Astrocyte of the cerebellum (primary cell): ENCODE measurements at places on chromosomes 3 and 15.
A peak's percentile ranks its signal among the peaks of the same experiment; 100 is the strongest.

- no peak for DNase-seq
Observed at GRCh38 chr15:85752491-85752961, 42.2 kb downstream of the KLHL25 start.

GRCh38 chr3:124969963-124970722 lies 35.6 kb upstream of the MUC13 start:
- no peak for DNase-seq

DNA sequence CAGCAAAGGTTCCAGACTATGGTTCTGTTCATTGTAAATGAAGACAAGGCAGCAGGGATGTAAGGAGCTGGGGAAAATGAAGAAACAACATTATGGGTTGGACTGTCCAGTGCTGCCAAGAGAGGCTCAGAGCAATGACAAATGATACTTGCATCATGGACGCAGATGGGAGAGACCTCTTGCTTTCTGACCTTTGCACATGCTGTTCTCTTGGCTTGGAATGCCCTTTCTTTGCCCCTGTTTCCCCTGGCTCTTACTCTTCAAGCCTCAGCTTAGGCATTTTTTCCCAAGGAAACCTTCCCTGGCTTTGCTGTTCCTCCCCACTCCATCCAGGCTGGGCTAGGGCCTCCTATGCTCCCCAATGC lies 59.9 kb upstream of the RAD18 start:
- DNase-seq: no peak

- peak; percentile 19 for DNase-seq
Observed at GRCh38 chr15:61879219-61879618, 181.0 kb downstream of the VPS13C start.

GRCh38 chr3:152480282-152480953 lies 211.7 kb downstream of the MBNL1 start:
- no peak for DNase-seq
